ENCODE measurements at places on chromosomes 6 and 20.

DNA sequence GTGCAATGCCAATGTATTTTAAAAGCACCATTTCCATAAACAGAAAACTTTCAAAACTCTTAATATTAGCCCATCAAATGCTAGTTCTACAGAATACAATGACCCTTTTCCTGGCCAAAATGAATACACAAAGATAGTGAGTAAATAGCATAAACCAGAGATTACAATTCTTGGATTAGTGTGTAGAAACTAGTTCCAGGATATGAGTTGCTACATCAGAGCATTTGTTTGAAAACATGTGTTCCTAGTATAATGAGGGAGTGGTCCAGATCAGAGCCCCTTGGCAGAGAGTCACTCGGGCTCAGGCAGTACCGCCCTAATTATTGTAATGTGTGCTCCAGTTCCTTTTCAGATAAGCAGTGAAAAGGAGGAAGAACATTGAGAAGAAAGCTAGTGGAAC is 63.7 kb upstream of the COL21A1 start:
- no peak for DNase-seq

DNA sequence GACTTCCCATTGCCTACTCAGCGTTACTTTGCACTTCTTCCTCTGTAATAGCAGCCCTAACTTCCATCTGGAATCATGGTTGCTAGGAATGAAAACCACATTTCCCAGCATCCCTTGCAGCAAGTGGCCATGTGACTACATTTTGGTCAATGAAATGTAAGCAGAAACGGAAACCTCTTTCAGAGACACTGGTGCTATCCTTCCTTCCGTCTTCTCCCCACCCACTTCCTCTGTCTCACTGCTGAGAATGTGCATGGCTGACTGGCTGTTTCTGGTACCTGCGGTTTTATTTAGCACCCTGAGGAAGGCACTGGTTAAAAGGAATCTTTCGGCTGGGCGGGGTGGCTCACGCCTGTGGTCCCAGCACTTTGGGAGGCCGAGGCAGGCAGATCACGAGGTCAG is 107.4 kb downstream of the SCML4 start:
- DNase-seq: peak; percentile 61

DNA sequence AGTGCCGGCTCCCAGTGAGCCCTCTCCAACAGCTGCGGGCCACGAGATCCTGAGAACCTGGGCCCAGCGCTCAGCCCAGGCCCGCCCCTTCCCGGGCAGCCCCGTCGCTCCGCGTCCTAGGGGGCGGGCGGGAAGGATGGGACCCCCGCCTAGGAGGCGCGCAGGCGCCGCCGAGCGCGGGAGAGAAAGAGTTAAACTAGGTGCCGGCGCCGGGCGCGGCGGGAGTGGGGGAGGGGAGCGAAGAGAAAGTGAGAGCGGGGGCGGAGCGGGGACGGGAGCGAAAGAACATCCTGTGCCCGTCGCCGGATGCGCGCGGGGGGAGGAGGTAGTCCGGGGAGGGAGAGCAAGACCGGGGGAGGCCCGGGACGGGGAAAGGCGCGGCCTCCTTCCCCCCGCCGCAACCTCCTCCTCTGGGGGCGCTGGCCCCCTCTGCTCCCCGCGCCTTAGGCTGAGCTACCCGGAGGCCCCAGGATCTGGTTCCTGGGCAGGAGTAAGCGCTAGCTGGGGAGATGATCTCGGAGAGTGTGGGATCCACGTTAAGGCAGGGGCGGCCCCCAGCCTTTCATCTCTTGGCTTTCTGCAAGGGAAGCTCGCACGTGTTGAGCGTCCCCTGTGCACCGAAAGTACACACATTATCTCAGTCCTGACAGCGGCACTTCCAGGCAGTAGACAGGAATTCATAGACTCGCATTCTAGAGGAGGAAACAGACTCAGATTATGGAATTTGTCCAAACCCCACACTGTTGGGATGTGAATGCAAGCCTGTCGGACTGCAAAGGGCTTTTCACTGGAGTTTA is 4.9 kb upstream of the ARMC12 start:
- DNase-seq: peak; percentile 92

- no peak for DNase-seq
Observed at GRCh38 chr6:41009669-41010068, 29.4 kb downstream of the UNC5CL start.

DNA sequence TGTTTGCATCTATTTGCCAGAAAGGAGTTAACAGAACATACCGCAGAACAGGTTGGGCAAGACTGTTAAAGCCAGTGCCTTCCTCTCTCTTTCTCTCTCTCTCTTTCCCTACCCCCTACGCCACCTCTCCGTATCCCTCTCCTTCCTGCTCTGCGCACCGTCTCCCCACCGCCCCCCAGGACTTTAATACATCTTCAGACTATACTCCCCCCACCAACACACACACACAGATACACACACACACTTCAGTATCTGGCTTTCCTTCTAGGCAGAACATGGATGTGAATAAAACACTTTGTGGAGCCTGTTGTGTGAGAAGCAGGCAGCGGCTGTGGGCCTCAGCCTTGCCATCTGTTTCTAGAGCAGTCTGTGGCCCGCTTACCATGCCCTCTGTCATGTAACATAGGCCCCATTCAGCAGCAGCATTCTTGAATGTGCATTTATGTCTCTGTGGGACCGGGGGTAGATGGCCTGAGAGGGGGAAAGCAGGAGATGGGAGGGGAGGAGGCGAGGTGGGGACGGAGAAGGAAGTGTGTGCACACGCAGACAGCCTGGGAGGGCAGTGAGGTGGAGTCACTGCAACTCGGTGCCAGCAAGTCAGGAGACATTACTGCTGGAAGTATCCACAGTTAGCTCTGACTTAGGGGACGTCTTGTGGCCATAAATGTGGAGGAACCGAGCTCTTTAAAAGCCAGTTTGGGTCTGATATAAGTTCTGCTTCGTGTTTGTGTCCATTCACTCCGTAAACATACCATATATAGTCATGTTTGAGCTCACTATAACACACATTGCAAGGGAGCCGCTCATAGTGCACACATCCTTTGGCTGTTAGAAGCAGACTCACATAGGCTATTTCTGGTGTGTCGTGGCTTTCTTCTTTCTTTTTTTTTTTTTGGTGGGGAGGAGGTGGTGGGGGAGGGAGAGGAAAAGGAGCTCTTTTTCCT is 38.4 kb downstream of the RREB1 start:
- DNase-seq: no peak

DNA sequence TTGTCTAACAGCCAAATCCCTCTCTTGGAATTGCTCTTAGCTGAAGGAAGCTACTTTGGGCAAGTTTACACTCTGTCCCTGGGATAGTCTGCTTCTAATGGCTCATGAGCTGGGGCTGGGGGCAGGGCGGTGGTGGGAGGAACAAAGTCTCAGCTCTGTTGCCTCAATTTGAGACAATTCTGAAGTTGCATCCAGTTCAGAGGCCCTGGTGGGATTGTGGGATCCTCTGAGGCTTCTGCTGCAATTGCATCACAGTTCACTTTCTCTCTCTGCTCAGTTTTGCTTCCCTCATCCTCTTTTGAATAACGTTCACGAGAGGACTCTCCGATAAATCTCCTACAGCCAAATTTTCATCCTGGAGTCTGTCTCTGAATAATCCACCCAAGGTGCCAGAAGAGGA is 440.6 kb upstream of the SLC35B3 start:
- no peak for DNase-seq

- DNase-seq: no peak
Observed at GRCh38 chr6:64990652-64991304, 716.2 kb downstream of the EYS start.

- DNase-seq: no peak
Observed at GRCh38 chr6:107977283-107977682, 19.3 kb upstream of the SEC63 start.

- no peak for DNase-seq
Observed at GRCh38 chr6:106318061-106318460, 7.5 kb downstream of the ATG5 start.

DNA sequence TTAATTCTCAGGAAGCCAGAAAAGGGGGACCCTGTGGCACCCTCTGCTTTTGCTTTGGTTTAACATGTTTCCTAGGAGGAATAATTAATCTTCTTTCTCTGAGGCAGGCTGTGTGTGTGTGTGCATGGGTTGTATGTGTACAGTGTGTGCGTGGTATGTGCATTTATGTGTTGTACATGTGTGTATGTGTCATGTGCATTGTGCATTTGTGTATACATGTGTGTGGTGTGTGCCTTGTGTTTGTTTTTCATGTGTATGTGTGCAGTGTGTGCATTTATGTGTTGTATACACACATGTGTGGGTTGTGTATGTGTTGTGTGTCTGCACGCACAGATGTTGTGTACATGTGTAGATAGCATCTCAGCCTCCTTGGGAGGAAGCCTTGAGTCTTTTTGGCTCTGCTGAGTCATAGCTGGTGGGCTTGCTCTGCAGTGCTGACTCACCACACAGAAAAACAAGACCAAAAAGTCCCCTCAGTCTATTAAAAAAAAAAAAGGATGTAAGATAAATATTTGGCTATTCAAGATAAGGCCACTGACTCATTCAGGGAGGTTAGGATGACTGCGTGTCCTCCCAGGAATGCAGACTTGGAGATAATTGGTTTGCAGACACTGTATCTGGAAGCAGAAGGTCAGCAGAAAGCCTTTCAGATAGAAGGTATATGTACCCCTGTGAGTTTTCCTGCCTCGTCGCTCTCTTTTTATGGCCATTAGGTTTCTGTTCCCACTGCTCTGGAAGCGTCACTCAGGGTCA is 58.6 kb downstream of the SYNJ2 start:
- DNase-seq: no peak

- peak; percentile 68 for DNase-seq
Observed at GRCh38 chr20:51306521-51307358, 235.8 kb downstream of the NFATC2 start.

DNA sequence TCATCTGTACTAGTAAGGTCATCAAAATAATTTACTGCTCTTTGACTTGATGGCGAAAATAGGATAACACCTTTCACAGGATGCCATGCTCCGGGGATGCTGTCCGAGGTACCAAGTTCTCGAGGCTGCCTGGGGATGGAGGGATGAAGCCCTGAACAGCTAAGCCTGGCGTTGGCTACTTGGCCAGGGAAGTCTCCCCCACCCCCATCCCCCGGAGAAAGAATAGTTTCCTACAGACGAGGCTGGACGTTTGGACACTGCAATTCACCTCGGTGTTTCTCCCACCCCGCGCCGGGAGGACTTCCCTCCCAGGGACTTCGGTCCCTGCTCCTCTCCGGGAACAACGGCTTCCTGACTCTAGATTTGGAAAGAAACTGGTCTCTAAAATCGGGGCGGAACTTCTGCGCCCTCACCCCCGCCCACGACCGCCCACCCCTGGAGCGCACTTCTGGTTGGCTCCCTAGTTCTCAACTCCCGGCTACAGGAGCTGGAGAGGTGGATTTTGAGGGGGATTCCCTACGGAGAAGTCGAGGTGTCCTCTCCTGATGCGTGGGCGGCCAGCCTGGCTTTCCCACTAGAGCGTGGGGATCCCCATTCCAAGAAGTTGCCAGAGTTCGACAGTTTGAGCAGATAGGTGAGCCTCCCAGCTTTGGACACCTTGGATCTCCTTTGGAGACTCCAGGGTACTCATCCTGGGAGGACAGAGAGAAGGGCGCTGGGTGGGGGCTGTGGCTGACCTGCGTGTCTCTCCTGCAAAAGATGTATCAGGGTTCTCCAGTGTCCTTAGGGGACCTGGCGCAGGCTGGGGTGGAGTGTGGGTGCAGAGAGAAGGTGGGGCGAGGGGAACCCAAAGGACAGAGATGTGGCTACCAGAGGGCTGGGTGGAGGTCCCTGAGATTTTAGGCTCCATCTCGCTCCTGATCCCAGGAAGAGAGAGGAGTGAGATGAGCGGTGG is 1.1 kb downstream of the PCSK2 start:
- DNase-seq: no peak

- DNase-seq: no peak
Observed at GRCh38 chr6:43680308-43681200, 7.0 kb downstream of the MRPS18A start.

DNA sequence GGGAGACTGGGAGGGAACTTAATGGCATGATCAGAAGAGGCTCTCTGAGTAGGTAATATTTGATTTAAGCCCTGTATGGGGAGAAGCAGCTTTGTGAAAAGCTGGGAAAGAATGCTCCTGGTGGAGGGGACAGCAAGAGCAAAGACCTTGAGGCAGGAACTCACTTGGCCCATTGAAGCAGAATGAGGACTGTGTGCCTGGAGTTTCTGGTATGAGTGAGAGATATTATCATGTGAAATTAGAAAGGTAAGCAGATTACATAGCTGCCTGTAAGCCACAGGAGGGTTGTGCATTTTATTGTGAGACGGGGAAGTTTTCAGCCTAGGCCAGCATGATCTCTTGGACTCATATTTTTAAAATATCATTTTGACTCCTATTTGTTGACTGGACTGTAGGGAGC is 502.1 kb downstream of the DHX35 start:
- no peak for DNase-seq

GRCh38 chr20:33438481-33438880 is 5.1 kb downstream of the SNTA1 start:
- DNase-seq: no peak
